Activated effector memory CD4-positive, alpha-beta T cell treated with Interleukin-2 at 50 U/mL for 16 hours (primary cell): ENCODE measurements at places on chromosomes 12 and 14.

DNA sequence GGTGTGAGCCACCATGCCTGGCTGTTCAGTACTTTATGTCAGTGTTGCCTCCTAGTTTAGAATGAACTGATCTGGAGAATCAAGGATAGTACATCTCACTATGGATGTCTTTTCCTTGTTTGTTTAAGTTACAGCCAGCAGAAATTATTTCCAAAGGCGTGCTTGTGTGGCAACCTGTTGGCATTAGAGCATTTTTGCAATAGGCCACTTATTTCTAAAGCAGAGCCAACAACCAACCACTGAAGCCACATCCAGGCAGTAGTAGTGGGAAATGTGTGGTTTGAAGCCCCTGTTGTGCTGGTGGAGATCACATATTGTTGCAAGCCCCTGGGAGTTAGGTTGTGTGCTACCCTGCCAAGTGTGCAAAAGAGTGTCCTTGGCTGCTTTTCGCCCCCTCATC is 3.7 kb downstream of the ANO6 start:
- DNase-seq, result no peak

- no peak for DNase-seq
Measured at GRCh38 chr12:117262749-117263148, 72.5 kb upstream of the FBXO21 start.

GRCh38 chr14:68012871-68013270 is 193.3 kb downstream of the RAD51B start:
- no peak for DNase-seq

GRCh38 chr14:68268197-68268596 is 448.6 kb downstream of the RAD51B start:
- DNase-seq, result no peak

- DNase-seq, result no peak
Measured at GRCh38 chr14:50049093-50049492, 67.3 kb downstream of the VCPKMT start.
